Mucosa of gallbladder (tissue), 1 donor: ENCODE measurements at places on chromosomes 12 and 14. TPM values are rescaled to one million over a fixed set of nuclear protein-coding genes. Genes with fewer than 3 reads are reported as not detected.
A peak's percentile ranks its signal among the peaks of the same experiment; 100 is the strongest.

DNA sequence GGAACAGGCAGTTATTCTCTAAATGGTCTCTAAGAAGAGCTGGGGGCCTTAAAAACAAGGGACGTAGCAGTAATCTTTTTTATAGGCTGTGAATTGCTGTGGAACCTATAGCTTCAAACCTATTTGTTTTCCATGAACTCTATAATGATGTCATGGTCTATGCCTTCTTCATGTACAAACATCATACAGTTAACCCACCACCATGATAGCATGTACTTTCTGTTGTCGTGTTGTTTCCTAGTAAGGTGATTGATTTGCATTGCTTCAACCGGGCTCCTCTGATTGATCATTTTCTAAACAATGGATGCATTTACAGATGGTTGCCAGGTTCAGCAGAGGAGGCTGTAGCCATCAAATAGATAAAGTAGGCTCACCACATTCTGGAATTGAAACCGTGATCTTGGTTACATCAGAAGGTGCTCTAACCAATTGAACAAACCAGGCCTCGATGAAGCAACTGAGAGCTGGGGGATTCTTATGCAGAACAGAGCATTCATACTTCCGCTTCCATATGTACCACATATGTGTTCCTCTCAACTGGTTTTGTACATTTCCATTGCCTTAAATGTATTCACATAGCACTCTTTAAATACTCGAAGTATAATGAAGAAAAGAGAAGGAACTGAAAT, 25.6 kb upstream of the PCNX1 start:
- DNase-seq: no peak

DNA sequence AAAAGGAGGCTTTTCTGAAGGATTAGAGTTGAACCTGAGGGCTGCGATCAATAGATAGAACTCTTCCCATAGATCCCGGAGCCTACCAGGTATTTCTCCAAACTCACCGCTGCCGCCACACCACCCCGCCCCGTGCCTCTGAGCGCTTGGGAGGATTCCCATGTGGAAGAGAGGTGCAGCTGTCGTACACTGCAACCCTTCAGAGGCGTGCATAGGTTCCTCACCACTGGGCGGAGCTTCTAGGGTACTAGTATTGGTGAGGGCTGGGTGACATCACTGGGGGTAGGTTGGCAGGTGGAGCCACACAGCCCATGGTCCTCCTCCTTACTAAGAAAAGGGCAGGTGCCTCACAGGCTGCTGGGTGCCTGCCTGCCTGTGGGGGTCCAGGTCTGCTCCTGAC, 127.0 kb downstream of the TSPAN9 start:
- peak; percentile 58 for DNase-seq

DNA sequence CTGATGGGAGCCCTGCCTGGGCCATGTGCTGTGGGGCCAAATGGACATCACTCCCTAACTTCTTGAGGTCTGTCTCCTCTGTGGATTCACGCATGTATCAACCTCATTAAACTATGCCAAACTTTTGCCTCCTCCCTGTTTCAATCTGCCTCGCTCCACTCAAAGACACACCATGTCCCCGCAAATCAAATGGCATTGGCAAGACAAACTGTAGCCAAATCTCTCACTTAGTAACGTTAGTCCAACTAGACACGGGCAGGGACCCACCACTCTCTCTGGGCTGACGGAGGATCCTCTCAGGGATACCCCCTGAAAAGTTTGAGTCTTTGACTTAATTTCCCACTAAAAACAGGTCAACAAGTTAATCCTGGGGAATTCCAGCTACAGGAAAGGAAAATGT, 8.0 kb downstream of the ZBTB39 start:
- no peak for DNase-seq

The CLEC1A gene
- total RNA-seq: 3.5 TPM

- peak; percentile 50 for DNase-seq
Measured at GRCh38 chr14:89618811-89619551, 201.9 kb upstream of the FOXN3 start.

GRCh38 chr14:75521415-75522199, 662 bp upstream of the BATF start:
- peak; percentile 70 for DNase-seq

The ZNF84 gene
- 31.4 TPM for total RNA-seq

- DNase-seq: no peak
Measured at GRCh38 chr12:108643941-108644810, 10.5 kb upstream of the SELPLG start.

The RNU4-1 gene
- 1,216 TPM for total RNA-seq

GRCh38 chr12:53381731-53382630, 2.0 kb downstream of the SP1 start:
- DNase-seq: peak; percentile 55

GRCh38 chr12:100141666-100141997, 1.0 kb downstream of the BLTP3B start:
- no peak for DNase-seq

The DEGS2 gene
- 149 TPM for total RNA-seq

DNA sequence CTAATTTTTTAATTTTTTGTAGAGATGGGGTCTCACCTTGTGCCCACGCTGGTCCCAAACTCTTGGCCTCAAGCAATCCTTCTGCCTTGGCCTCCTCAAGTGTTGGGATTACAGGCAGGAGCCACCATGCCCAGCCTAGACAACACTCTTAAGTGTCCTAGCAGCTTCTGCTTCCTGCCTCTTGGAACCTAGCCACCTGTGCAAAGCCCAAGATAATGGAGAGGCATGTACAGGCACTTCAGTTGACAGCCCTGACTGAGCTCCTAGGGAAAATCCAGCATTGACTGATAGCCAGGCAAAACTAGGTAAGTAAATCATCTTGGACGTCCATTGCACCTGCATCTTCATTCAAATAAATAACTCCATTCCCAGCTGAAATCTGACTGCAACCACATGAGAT, 15.5 kb downstream of the COX14 start:
- DNase-seq: no peak

- DNase-seq: no peak
Measured at GRCh38 chr14:49623941-49624839, 3.6 kb downstream of the MGAT2 start.
